ENCODE measurements at places on chromosomes 3 and 15.

- peak; percentile 68 for DNase-seq
Measured at GRCh38 chr3:184016811-184017671, 643 bp downstream of the ABCC5 start.

- no peak for DNase-seq
Measured at GRCh38 chr3:194091141-194091540, 44.8 kb upstream of the HES1 start.

DNA sequence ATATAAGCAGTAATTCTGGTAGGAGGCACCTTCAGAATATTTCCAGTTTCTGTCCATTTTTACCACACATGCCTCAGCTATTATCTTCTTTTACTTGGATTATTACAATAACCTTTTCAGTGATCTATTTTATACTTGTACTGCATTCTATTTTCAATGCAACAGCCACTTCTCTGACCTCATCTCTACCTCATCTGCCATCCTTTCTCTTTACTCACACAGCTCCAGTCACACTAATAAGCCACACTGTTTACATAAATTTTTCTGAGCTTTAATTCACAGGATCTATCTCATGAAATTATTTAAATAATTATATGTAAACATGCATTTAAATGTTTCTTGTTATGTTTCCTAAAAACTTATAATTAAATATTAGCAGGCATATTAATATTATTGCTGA is 47.3 kb upstream of the BCHE start:
- DNase-seq, result no peak

DNA sequence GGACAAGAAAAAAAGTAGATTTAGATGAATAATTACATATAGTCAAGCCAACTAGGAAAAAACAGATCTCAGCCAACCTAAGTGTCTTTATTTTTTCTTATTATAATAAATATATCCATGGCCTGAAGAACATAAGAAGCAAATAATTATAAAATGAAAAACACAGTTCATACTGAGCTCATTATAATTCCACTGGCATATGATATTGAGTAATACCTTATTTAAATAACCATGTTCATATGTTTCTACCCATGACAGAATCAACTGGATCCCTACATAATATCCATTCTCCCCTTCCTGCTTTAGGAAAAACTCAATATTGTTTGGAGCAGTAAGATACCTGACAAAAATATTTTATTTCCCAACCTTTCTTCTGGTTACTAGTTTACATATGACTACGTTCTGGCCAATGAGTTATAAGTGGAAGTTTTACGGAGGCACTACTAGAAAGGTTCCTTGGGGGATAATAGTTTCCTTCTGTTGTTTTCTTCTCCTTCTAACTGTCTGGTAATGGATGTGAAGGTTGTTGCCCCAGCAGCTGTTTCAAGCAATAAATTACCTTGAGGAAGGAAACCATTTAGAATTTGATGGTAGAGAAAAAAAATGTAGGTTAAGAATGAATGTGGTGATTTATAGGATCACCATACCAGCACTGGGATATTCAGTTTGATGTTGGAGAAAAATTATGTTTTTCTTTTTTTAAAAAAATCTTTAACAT is 184.1 kb upstream of the MBNL1 start:
- no peak for DNase-seq

DNA sequence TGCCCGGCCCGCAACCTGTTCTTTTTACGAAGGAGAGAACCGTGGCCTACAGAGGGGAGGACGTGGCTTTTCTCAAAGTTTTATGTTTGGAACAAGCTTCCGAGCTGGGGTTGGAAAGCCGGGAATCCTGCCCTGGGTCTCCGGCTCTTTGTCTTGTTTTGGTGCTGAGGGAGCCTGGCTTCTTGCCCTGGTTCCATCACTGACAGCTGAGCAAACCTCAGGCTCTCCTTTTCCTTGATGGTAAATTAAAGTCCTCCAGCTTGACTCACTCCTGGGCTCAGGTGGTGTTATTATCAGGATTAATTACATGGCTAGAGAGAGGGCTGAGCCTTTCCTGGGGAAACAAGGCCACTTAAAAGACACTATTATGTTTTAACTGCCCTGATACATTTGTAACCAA is 289.5 kb upstream of the RGMA start:
- no peak for DNase-seq

- DNase-seq, result no peak
Measured at GRCh38 chr3:126376444-126376843, 18.3 kb upstream of the CFAP100 start.

DNA sequence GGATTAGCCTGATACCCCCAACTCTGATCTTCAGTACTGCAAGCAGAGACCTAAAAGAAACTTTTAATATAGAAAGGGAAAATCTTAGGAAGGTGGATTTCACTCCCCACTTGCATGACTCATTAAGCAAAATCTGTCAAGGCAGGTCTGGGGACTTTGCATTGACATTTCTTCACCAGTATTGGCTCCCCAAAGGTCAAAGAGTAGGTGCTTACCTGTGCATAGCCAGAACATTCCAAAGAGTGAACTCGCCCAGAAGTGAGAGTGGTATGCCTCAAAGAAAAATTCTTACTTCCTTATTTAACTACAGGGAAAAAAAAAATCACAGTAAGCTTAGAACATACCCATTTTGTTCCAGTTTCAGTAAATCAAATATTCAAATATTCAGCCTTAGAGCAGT is 140.9 kb upstream of the TP63 start:
- no peak for DNase-seq

- DNase-seq, result no peak
Measured at GRCh38 chr15:35911052-35911777, 365.2 kb upstream of the DPH6 start.

- DNase-seq, result no peak
Measured at GRCh38 chr3:81699536-81700320, 61.7 kb downstream of the GBE1 start.

DNA sequence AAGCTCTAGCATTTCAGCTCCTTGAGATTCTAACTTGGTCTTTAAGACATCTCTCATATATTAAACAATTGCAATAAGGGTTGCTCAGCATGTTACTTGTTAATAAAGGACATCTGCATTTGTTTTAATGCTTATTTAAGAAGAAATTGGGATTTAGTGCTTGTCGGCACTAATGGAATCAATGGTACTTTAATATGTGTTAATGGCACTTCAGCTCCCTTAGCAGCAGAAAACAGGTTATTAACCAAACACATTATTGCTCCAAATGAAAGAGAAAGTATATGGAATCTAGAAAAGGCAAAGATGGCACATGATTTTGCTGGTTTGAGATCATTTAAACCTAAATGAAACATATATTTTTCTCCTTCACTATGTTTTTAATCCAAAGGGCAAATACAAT is 137.3 kb upstream of the GOLIM4 start:
- DNase-seq, result no peak

- DNase-seq, result no peak
Measured at GRCh38 chr15:90539789-90540188, 10.1 kb downstream of the CRTC3 start.

DNA sequence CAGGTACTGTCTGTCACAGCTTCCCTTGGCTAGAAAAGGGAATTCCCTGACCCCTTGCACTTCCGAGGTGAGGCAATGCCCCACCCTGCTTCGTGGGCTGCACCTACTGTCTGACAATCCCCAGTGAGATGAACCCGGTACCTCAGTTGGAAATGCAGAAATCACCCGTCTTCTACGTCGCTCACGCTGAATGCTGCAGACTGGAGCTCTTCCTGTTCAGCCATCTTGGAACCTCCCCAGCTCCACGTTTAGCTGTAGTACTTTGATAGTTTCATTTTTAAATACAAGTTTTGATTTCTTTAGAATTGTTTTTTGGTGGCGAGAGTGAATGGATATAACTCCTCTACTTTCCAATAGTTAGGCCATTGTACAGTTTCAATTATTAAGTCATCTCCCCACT is 17.8 kb upstream of the HDGFL3 start:
- DNase-seq, result no peak

DNA sequence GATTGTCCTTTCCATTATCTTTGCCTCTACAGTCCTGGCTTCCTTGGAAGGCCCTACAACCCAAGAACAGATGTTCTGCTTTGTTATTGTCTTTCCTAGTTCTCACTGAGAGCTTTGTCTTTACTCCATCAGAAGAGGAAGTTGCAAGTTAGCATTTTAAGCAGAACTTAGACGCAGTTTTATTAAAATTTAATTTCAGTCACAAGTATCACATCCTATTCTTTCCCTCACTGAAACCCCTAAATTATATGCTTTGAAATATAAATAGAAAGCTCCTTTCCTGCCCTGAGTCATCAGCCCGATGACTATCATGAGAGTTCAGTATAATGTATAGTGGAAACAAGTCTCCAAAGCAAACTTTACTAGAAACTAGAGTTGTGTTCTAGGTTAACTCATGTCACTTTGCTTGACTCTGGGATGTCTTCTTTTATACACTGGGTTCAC is 291.2 kb upstream of the RBMS3 start:
- no peak for DNase-seq

- DNase-seq, result no peak
Measured at GRCh38 chr3:22971497-22971896, 231.6 kb upstream of the UBE2E2 start.

- no peak for DNase-seq
Measured at GRCh38 chr3:13888576-13888975, 8.7 kb upstream of the WNT7A start.

- no peak for DNase-seq
Measured at GRCh38 chr3:136122006-136122405, 74.1 kb downstream of the MSL2 start.

GRCh38 chr15:46127361-46127874 is 492.6 kb downstream of the SQOR start:
- no peak for DNase-seq

GRCh38 chr15:68663526-68663925 is 84.7 kb downstream of the CORO2B start:
- no peak for DNase-seq

- no peak for DNase-seq
Measured at GRCh38 chr15:78207110-78207458, 27.3 kb downstream of the ACSBG1 start.

DNA sequence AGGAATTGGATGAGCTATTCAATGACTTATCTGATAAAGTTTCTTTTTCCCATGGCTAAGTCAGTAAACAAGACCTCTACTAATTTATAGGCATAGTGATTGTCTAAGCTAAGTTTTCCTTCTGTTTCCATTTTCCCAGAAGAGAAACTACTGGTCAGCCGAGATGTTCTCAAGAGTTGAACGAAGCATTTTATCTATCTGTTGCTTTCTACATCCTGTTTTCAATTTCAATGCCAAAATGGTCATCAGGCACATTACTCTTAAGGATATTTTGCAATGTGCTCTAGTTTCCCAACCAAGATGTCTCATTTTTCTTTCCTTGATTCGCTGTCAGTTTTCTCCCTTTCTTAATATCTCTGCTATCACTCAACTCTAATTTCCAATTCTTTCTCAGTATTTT is 228.7 kb downstream of the MBNL1 start:
- no peak for DNase-seq

- no peak for DNase-seq
Measured at GRCh38 chr15:101437209-101437608, 52.3 kb downstream of the PCSK6 start.

DNA sequence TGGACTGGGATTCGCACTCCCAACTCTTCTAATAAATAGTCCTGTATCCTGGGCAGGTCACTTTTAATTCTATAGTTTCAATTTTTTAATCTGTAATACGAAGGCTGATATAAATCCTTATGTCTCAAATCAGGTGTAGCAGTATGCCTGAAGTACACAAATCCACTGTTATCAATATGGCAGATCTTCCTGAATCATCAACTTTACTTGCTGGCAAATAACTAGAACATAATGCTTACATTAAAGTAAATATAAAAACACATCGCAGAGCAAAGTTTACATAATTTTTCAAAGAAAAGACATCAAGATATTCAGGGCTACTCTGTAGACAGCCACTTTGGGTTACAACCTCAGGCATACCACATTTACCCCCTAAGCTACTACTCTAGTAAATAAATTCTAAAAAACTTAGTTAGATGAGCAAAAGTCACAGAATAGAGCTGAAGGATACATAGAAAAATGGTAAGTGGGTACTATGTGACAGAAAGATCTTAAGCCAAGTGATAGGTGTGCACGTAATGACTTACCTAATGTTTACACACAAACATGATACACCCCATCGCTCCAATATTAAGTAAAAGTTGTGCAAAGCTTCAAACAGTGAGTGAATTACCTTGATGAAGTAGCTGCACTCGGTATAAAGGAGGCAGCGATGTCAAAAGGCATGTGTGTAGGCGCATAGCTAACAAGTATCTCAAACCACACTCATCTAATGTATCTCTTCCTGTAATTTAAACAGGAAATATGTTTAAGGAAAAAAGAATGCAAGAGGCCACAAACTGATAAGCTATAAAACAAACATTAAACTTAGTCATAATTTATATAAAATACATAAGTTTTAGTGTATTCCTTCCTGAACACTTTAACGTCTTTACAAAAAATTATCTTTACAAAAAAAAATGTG is 127.9 kb downstream of the DMXL2 start:
- DNase-seq, result peak; percentile 41

DNA sequence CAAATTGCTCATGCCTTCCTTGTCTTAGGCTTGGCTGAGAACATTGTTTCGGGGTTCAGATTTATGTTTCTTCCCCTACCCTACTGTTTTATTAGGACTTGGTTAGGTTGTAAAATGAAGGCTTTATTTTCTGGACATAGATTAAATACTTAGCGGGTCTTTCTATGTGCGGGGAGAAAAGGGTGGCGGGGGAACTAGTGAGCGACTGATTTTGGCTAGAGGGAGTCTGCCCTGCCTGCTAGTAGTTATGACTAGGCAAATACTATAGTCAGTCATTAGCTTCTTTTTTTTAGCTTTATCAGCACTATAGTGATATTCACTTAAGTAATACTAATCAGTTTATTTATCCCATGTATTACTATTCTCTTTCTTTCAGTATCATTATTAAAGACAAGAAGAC is 3.6 kb downstream of the CADM2 start:
- no peak for DNase-seq

- no peak for DNase-seq
Measured at GRCh38 chr15:47422881-47423665, 294.2 kb upstream of the SEMA6D start.

GRCh38 chr3:129606636-129607390 is at the start of gene PLXND1:
TSS of gene PLXND1 (minus strand) at chr3:129606676. CDS start at chr3:129606639, 37 bp downstream.
- DNase-seq, result no peak

- no peak for DNase-seq
Measured at GRCh38 chr15:57455929-57456328, 79.6 kb downstream of the CGNL1 start.

DNA sequence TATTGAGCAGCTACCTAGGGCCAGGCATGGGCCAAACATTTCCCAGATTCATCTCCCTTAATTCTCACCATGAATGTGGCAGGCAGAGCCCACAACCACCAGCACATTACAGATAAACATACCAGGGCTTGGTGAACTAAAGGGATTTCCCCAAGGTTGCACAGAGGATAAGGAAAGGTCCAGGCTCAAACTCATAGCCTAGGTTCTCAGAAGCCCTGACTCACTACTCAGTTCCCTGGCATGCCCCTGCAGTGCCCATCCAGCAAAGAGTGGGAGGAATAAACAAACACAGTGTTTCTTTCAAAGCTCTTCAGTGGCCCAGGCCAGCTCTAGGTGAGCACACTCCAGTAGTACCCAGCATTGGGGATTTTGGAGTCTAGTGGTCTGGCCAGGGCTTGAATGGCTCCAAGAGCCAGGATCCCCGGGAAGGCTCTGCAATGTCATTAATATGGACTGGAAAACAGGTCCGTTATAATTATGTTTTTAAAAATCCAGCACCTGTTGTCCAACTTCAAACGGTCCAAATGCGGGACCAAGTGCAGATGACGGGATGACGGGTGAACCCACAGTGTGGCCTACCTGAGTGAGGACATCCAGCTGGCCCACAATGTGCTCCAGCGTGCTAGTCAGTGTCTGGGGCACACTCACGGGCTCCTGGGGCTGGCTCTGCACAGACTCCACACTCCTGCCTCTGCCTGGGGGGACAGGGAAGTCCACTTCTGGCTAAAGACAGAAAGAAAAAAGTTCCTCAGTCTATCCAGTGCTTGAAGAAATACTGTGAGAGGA is 39.8 kb upstream of the DUSP7 start:
- DNase-seq, result no peak

Data from HT-29 (cell line).